H54 (cell line): ENCODE measurements at places on chromosomes 1 and 21.

DNA sequence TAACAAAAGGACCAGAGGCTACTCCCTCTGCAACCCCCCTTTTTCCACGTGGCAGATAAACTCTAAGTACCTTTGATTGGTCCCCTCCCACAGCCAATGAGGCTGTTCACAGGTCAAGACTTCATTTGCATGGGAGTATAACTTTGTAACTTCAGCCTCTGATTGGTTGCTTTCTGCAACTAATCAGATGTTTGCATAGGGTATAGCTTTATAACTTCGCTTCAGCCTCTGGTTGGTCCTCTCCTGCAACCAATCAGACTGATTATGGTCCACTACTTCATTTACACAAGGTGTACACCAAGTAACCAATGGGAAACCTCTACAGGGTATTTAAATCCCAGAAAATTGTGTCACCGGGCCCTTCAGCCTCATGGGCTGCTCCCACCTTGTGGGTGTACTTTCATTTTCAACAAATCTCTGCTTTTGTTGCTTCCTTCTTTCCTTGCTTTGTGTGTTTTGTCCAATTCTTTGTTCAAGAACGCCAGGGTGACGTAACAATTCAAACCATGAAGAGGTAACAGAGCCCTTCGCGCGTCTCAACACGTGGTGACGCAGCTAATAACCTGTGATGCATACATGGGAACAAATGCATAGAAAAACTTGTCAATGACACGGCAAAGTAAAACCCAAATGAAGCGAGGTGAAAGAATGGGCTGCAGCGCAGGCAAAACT lies 47.2 kb downstream of the VPS26C start:
- no peak for DNase-seq

DNA sequence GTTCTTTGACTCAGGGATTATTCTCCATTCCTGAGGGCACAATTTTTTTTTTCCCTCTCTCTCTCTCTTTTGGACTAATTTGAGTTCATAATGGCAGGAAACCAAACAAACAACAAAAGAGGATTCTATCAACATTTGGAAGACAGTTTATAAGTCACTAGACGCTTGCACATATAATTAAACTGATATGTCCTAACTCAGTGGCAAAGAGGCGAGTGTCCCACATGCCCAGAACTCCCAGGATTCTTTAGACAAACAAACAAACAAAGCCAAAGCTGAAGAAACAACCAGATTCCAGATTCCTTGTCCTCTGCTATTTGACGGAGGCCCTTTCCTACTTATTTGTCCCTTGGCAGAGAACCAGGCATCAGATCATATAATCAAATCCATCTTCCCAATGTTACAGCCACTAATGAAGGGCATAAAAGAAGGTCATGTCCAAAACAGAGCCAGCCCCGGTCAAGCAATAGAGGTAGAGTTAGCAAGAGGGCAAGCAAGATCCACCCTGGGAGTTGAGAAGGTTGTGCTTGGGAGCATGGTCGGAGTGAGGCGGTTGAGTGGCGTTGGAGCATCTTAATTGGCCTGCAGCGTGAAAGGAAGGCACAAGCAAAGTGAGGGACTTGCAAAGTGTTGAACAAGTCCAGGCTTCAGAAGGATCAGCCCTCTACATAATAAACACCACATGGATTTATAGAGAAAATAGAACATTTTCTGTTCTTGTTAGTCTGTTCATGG lies 30.3 kb downstream of the ZNF362 start:
- no peak for DNase-seq

GRCh38 chr21:38610623-38611251 lies 112.5 kb upstream of the ERG start:
- DNase-seq, result no peak

DNA sequence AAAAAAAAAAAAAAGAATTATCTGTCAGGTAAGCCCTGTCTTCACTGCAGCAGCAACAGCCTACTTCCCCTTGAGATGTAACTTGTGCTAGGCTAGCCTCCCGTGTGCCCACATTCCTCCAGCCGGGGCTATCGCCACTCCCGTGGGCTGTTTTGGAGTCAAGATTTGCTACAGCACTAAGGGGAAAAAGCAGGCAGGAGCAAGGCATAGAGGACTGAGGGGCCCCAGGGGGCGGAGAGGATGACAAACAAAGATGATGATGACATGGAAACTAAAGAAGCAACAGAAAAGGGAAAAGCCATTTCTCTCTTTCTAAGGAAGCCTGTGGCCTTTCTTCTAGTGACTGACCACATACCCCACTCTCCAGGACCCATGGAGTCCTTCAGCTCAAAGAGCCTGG lies 1.9 kb downstream of the TNFAIP8L2 start:
- DNase-seq, result no peak

DNA sequence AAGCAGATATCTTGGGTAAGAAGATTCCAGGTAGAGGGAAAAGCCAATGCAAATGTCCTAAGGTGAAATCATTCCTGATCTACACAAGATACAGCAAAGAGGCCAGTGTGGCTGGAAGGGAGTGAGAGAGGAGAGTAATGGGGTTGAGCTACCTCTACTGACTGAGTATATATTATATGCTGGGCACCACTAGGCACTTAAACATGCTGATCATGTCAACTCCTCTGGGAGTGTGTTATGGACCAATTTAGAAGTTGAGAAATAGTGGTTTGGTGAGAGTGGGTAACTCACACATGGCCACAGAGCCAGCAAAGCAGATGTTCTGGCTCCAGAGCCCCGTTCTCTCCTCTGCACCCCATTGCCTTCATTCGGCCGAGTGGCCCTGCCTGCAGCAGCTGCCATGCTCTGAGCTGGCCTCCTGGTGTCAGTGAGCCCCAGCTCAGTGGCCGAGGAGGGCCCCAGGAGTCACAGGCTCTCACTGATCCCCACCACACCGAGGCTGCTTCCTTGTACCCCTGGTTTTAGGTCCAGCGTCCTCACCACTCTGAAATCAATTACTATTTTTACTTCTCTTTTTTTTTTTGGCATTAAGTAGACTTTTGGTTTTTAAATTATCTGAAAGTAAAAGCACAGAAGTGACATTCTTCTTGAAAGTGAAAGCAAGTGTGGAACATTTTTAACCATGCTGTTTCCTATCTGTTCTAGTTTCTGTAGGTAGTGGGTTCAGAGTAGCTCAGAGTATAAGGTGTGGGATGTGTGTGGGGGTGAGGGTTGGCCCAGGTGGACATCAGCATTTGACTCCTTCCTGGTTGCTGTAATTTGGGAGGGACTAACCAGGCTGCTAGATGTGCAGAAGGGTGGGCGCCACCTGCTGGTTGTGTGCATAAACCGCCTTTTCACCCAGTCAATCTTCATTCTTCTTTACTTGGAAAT lies 45.8 kb upstream of the CRNN start:
- DNase-seq, result peak; percentile 42

GRCh38 chr1:214708321-214708955 lies 105.4 kb downstream of the CENPF start:
- no peak for DNase-seq

GRCh38 chr1:196660852-196661251 lies 9.0 kb downstream of the CFH start:
- DNase-seq, result no peak

- DNase-seq, result no peak
Measured at GRCh38 chr21:26759731-26760130, 85.5 kb downstream of the ADAMTS1 start.

DNA sequence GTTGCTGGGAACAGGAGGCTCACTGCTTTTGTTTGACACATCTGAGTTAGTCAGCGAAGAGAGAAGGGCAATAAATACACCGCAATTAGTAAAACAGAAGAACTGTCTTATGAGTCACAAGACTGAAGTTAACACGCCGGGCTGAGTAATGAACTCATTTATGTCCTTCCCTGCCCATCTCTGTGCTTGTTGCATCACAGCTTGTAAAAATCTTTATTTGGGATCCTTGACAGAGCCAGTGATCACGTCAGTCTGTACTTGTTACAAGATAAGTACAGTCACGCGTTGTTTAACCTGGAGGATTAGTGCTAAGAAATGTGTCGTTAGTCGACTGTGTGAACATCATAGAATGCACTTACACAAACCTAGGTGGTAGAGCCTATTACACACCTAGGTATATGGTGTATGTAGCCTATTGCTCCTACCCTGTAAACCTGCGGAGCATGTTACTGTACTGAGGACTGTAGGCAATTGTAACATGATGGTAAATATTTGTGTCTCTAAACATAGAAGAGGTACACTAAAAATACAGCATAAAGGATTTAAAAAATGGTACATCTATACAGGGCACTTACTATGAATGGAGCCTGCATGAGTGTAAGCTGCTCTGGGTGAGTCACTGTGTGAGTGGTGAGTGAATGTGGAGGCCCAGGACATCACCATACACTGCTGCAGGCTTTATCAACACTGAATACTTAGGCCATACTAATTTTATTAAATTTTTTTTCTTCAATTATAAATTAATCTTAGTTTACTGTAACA lies 272.2 kb downstream of the TNR start:
- DNase-seq, result no peak

DNA sequence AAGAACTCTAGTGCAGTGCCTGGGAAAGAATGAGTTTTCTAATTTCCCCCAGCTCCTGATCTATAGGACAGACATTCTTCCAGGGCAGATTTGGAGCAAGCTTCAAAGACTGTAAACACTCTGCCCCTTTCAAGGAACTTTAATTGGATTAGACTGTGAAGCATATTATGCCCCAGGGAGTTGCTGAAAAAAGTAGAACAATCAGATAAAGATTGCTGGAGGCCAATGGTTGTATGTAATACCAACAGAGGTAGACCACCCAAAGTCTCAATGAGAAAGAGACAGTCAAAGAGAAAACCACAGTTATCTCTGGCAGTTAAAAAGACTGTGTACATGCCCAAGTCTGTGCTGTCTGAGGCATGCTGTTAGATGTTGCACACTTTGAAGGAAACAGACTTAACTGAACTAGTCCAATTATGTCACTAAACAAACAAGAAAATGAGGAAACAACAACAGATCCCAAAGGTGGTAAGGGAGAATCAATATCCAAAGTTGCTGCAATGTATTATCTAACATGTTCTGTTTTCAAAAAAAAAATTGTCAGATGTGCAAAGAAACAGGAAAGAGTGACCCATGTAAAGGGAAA lies 24.4 kb downstream of the C4BPA start:
- no peak for DNase-seq

GRCh38 chr1:169853341-169853740 lies 40.4 kb downstream of the SCYL3 start:
- no peak for DNase-seq

GRCh38 chr21:27519361-27519760 lies 552.5 kb upstream of the ADAMTS5 start:
- peak; percentile 6 for DNase-seq

DNA sequence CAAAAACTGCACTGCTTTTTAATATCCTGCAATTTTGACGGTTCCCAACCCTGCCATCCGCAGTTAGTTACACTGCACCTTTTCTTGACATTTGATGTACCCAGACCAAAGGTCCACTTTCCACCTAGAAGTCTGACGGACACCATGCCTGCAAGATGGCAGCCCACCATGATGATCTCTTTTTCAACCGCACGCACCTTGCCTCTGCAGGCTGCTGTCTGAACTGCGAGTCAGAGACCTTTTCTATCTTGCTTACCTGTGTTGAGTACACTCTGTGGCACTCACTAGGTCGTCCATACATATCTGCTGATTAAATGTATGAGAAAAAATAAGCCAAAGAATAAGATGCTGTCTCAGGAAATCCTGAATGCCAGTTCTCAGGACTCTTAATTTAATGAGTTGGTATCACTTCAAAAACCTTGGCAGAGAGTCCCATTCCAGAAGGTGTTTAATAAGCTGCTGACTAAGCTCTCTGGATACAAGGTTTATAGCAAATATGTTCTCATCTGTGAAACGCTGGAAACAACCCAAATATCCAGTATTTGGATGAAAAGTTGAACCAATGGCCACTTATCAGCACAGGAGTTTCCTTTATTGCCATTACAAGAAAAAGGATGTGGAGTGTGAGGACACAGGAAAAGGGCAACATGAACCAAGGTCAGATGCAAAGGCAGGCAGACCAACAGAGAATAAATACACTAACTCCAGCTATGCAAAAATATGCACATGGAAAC lies 37.9 kb downstream of the GNG12 start:
- DNase-seq, result no peak

DNA sequence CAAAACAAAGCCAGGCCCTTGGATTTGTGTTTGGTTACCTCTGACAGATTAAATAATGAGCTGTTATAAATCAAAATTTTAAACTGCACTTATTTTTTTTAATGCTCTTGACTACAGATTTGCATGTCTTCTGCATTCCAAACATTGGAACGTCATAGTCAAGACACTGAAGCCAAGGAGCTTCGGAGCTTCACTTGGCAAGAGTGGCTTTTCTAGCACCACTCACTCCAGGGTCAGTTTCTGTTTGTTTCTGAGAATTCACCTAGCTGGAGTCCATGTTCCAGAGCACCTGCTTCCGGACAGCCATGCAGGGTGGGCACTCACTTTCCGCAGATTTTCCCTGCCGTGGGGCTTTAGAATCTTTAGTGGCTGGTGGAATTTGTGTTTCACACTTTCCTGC lies 202.9 kb downstream of the ZP4 start:
- DNase-seq, result no peak

DNA sequence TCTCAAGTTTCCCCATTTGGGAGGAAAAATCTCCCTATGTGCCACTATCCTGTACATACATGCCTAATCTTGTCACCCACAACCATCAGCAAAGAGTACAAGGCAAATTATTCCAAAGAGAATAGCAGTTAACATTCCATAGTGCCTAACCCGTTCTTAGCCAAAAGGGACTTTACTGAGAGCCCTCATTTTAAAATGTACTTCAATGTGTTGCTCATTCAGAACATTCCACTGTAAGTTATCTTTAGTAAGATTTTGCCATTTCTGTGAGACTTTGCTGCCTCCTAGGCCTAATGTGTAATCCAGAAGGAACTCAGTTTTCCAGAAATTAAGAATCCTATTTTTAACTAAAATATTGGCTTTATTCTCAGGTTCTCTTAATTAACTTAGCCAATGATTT lies 11.3 kb upstream of the MRPL55 start:
- no peak for DNase-seq

DNA sequence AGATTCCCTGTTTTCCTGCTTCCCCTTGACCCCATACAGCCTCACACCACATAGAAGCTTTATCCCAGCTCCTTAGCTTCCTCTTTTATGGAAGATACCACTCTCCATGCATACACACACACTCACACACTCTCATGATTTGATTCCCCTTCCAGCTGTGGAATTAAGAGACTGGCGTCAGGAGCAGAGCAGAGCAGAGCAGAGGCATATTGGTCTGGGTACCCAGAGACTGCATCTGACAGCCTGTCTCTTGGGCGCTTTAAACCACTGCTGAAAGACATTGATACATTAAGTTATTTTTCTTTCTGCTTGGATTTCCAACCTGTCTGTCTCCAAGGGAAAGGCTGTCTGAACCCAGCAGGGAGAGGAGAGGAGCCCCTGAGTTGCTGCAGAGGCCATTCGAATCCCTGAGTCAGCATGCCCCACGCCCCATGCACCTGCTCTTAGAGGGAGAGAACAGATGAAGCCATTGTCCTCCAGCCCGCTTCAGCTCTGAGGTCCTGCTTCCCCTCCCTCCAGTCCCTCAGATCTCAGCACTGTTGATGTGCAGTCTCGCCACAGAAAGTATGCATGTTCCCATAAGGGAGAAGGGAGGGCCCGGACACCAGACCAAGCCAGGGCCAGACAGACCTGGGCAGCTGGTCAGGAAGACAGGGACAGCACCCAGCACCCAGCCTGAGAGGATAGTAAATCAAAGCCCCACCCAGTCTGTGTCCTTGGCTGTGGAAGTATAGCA lies 66.7 kb upstream of the GJB5 start:
- DNase-seq, result no peak
